ENCODE measurements at places on chromosomes 12 and 14.

DNA sequence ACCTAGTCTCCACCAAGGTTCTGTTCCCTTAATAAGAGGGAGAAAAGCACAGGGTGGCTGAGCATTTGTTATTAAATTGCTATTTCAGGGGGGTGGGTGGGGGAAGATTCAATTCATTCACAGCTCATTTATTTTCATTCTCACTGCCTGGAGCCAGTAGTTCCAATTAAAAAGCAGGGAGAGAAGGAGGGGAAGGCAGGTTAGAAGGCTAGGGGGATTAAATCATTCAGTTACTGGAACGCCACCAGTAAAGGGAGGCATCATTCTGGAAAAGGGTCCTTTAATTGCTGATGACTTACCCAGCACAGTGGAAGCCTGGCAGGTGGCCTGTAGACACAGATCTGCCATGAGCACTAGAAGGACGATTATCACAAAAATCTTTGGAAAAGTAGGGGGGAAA, 47.4 kb downstream of the NIN start:
- DNase-seq = no peak

DNA sequence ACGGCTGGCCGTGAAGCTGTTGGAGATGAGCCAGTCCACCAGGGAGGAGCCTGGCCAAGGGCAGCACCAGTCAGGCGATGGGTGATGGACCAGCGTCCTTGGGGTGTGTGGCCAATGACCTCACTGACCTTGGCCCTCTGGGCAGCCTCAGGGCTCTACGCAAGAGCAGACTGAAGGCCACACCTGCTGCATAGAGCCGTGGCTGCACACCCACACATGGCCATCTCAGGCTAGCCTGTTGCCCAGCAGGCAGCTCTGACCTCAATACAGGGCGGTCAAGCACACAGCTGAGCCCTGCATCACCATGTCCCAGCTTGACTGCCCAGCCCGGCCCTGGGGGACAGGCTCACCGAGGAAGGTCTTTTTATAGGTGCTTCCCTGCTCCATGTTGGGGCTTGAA, 19.2 kb downstream of the PLEK2 start:
- DNase-seq = no peak

- no peak for DNase-seq
These were observed 62.1 kb upstream of the PLEKHG7 start for GRCh38 chr12:92640691-92641090.

DNA sequence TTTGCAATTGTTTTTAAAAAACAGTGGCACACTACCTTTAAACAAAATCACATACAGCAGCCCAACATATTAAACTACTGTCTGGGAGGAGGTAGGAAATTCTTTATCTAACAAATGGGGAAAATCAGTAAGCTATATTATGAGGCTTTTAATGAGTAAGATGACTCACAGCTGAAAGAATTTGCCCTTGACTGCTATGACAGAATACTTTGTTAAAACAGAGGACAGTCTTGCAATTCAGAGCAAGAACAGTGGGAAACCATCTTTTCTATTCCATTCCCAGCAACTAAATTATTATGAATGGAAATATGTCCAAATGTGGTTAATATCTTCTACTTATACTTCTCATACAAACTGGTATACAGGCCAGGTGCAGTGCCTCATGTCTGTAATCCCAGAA, 49.2 kb upstream of the SGPP1 start:
- DNase-seq = no peak

- DNase-seq = no peak
These were observed 11.0 kb downstream of the SAMD4A start for GRCh38 chr14:54577977-54578376.
